Kidney tubule cell (primary cell): ENCODE measurements at places on chromosomes 2 and 18.

GRCh38 chr18:984004-984403 lies 79.3 kb downstream of the ADCYAP1 start:
- DNase-seq = no peak

GRCh38 chr2:231935815-231936214 lies 9.6 kb upstream of the NPPC start:
- no peak for DNase-seq

GRCh38 chr18:30163573-30163972 lies 879.0 kb downstream of the DSC3 start:
- no peak for DNase-seq

DNA sequence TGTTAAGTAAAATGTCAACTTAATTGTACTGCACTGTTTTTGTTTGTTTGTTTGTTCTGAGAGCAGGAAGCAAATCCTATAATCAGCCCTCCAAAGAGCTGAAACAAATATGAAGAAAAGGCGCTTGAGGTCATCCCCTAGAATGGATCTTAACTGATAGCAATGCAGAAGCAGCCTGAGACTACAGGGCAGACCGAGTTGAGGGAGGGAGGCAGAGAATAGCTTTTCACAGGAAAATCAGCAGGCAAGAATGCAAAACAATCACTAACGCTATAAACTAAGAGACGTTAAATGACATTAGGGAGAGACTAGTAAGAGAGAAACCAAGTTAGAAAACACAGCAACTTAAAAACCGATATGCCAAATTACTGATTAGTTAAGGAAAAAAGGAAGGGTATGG lies 37.2 kb downstream of the GALNT1 start:
- DNase-seq = no peak

- no peak for DNase-seq
Observed at GRCh38 chr2:23544589-23545295, 159.8 kb downstream of the KLHL29 start.

GRCh38 chr18:9346775-9347174 lies 12.2 kb downstream of the TWSG1 start:
- no peak for DNase-seq
